Mesenchymal stem cell (in vitro differentiated cells and primary cell): ENCODE measurements at places on chromosomes 11 and 22.
A peak's percentile ranks its signal among the peaks of the same experiment; 100 is the strongest.

DNA sequence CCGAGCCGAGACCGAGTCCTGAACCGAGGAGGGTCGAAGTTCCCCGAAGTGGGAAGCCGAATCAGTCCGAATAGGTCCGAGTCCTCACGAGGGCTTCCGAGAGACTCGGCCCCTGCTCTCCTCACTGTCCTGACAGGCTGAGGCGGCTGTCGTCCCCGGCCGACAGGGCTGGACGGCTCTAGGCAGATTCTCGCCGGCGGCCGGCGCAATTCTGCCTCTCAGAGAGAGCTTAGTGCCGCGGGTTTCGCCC, 191 bp upstream of the DEAF1 start:
- DNase-seq: no peak

- no peak for DNase-seq
Measured at GRCh38 chr11:110392056-110392455, 37.7 kb upstream of the FDX1 start.

DNA sequence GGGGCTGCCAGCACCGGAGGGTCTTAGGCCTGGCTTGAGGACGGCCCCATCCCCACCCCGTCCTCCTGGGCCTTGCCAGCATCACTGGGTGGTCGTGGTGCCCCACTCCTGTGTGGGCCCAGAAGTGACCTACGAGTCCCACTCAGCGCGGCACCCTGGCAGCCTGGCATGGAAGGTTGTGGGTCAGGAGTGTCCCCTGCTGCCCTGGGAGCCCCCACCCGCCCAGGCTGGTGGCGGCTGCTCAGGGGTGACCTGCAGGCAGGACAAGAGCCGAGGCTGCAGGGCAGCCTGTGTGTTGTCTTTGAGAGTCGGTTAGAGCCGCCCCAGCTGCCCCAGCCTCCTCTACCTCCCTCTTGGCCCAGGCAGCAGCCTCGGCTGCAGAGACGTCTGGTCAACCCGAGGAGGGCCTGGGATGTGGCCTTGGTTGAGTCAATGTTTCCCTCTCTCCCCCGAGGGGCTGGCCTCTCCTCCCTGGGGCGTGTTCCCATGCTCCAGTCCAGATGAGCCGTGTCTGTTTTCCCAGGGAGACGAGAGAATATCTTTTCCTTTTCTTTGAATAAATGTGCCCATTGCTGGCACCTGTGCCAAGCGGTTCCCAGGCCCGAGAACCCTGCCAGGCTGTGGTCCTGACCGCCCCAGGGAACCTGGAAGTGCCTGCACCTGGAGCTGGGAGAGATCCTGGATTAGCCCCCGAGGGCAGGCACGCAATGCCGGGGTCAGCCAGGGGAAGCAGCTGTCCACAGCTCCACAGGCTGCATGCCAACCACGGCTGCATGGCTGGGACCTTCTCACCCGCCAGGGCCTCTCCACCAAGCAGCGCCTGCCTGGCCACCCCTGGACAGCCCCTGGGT, 35.7 kb upstream of the MUC5AC start:
- DNase-seq: no peak

DNA sequence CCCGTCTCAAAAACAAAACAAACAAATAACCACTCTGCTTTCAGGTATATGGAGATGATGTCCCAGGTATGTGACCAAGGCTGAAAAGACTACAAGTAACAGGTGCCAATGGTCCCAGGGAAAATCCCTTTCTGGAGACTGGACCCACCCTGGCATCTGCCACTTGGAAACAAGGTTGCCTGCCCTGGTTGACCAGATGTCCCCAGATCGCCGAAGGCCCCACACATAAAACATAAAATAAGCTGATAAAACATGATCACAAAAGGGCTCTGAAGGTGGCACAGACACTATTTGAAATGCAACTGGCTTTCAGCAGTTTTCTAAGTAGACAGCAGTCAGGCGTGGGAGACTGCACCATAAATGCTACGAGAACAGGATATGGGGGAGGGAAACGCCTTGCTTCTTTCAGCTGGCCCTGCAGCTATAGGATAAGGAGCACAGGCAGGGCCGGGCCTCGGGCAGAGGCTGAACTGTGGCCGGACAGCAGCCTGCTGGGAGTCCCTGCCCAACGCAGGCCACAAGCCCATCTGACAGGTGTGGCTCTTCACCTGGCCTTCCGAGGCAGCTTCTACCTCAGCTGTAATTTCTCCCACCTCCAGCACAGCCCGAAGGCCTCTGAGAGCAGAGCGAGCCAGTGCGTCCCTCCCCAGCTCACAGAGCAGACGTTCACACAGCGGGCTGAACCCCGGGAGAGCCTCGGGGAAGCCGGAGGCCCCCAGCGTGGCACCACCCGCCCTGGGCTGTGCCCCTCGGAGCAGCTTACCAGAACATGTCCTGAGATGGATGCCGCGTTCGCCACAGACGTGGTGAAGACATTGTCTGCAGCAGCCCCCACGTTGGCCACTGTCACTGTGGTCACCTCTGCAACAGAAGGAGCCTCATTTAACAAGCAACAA, 4.0 kb downstream of the DEAF1 start:
- no peak for DNase-seq

DNA sequence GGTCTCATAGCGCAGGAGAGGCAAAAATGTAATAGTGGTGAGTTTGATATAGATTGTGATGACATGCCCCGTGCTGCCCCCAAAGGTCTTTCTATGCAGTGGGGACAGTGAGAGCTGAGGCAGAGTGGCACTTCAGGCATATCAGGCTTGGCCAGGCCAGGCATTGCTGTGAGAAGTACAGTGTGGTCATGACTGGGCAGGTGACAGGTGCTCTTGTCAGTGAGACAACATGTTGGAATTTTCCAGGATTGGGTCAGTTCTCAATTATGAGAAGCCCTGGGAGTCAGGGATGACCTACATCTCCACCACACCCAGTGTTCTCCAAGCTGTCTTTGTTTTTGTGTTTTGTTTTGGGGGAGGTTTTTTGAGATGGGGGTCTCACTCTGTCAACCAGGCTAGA, 3.7 kb downstream of the SNAP29 start:
- no peak for DNase-seq

- DNase-seq: peak; percentile 82
Measured at GRCh38 chr22:26713823-26714449, 56.5 kb downstream of the MIAT start.

DNA sequence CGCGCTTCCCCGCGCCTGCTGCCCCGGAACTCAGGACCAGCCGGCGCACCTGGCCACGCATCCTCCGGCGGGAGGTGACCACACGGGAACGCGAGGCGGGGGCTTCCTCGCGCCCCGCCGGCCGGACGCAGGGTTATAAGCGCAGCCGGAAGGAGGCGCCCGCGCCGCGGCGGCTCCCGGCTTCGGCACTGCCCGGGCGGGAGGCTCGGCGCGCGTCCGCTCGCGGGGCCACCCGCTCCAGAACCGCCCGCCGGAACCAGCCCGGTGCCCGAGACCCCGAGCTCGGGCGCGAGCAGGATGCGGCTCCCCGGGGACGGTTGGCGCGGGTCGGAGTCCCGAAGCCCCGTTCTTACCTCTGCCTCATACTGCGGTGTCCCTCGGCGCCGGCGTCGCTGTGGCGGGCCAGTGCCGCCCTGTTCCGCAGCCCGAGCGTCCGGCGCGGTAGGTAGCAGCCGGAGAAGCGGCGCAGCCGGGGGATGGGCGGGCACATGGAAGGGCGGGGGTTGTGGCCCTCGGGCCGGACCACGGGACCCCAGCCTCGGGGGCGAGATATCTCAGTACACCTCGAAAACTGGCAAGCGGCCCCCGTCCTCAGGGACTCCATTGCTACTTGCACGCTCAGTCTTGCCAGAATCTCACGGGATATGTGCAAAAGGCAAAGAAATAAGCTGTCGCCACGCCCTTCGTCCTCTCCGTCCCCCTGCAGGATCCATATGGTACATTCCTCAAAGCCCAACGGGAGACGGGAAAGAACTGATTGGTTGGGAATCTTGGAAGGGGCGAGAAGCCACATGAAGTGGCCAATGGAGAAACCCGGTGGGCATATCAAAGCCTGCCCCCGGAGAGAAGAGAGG, 23.1 kb downstream of the MICAL3 start:
- peak; percentile 99 for DNase-seq

DNA sequence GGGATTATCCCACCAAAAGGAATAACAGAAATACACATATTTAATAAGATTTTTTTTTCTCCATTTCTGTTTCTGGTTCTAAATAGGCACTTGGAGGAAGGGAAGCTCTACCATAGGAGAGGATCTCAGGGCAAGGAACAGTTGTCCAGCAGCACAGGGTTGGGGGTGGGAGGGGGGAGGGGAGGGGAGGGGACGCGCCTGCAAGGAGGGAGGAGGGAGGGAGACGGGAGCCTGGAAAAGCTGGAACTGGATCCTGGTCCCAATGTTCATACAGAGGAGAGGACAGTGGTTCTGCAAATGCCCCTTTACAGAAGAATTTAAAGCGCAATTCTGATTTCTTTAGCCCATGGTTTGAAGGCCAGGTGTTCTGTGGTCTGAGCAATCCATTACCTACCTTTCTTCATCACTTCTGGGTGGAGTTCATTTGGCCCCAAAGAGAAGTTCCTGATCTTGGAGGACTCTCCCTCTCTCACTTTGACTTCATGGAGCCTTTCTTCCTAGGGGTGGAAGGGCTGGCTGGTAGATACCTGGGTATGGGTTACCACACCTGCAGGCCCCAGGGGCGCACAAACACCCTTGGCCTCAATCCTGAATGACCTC, 348.9 kb upstream of the NCAM1 start:
- DNase-seq: no peak

DNA sequence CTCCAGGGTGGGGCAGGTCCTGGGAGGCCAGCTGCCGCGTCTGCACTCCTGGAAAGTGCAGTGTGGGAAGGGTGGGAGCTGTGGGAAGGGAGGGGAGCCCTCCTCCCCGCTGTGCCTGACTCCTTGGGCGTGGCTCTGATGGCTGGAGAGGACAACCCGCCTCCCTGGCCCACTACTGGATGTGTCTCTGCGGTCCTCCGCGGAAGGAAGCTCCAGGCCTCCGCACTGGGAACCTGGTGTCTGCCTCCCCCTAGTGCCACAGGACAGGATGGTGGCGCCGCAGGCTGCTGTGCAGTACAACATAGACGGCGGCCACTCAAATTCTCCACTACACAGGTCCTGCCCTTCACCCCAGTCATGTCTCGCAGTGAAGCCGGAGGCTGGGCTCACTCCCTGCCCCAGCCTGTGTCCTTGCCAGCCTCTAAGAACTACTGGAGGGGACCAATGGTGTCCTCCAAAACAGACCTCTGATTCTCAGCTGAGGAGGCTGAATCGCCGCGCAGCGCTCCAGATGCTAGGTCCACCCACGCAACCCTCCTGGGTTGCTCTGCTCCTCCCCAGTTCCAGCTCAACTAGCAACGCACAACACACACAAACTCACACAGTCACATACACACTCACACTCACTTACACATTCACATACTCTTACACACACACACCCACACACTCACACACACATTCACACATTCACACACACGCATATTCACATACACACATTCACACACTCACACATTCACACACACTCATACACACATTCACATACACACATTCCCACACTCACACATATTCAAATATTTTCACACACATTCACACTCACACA, 12.4 kb upstream of the DSCAML1 start:
- peak; percentile 57 for DNase-seq

DNA sequence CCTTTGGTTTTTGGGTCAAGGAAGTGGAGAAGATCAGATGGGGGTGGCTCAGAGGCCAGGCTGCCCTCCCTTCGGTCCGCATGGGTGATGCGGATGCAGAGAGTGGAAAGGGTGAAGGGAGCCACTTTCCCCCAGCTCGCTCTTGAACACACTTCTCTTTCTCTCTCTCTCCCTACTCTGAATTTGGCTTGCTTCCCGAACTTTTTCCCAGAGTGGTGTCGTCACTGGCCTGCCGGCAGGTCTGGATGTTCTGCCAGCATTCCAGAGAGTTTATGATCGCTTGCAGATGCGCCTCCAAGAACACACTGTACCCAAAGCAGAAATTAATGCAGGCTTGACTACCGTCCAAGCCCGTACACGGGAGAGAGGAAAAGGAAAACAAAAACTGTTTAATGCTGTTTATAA, 103.2 kb downstream of the ZBTB16 start:
- peak; percentile 99 for DNase-seq

GRCh38 chr22:27880778-27881394, 38.2 kb downstream of the PITPNB start:
- DNase-seq: peak; percentile 83

DNA sequence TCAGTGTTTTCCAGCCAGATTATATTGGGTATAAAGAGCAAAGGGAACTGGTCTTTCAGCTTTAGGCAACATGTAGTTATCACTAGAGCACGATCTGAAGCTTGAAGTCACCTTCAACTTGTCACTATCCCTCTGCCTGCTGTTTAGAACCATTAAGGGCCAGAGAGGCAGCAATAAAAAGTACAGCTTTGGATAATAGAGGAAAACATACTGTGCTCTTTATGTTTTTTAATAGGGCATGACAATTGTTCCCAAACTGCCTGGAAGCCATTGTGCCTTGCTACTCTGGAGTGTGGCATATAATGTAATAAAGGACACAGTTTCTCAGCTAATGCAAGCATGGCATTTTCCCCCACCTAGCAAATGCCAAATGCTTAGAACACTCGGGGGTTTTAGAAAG, 1912.0 kb upstream of the RAG2 start:
- DNase-seq: no peak

GRCh38 chr11:125423247-125423849, 72.7 kb downstream of the FEZ1 start:
- DNase-seq: no peak

DNA sequence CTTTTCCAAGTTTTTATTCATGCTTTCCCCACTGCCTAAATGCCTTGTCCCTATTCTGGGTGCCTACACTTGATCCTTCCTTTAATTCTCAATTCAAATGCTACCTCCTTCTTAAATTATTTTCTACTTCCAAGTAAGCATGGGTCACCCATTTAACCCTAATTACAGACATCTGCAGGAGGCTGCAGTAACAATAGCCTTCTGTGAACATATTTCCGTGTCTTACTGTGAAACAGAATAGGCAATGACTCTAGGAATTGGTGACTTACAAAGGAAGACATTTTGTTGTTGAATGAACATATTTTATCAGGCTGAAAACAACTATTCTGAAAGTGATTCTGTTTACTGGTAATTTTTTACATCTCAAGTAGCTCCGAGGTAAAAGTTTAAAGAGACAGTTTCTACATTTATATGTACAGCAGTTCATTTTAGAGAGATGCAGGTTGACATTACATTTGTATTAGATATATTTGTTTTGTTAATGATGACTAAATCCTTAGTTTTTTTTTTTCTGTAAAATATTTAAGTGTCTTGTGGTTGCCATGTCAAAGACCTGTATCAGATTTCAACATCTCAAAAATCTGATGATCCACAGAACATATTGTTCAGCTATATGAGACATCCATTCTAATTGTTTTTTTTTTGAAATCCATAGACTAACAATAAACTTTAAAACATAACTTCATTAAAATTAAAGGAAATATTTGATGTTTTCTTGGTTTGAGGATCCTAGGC, 316.8 kb downstream of the CASP12 start:
- no peak for DNase-seq

DNA sequence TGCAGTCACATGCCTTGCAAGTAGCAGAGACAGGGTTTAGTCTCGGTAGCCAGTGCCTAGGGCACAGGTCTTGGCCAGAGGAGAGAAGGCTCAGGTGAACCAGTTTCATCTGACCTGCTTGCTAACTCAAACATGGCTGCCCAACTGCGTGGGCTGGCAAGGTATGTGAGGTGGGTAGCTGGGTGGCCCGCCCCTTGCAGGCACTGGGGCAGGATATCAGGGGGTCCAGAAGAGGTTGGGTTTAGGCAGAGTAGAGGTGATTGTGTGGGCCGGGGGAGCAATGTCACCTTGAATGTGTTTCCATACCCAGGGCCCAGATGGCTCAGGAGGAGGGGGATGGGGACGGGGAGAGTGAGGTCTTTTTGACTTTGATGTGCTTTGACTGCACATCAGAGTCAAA, 37.7 kb downstream of the ST3GAL4 start:
- DNase-seq: no peak

GRCh38 chr11:128916037-128916572, 24.9 kb downstream of the KCNJ5 start:
- DNase-seq: no peak
